ENCODE measurements at places on chromosomes 13 and 19.

- DNase-seq = no peak
Measured at GRCh38 chr13:20359335-20359734, 127.2 kb upstream of the GJB6 start.

DNA sequence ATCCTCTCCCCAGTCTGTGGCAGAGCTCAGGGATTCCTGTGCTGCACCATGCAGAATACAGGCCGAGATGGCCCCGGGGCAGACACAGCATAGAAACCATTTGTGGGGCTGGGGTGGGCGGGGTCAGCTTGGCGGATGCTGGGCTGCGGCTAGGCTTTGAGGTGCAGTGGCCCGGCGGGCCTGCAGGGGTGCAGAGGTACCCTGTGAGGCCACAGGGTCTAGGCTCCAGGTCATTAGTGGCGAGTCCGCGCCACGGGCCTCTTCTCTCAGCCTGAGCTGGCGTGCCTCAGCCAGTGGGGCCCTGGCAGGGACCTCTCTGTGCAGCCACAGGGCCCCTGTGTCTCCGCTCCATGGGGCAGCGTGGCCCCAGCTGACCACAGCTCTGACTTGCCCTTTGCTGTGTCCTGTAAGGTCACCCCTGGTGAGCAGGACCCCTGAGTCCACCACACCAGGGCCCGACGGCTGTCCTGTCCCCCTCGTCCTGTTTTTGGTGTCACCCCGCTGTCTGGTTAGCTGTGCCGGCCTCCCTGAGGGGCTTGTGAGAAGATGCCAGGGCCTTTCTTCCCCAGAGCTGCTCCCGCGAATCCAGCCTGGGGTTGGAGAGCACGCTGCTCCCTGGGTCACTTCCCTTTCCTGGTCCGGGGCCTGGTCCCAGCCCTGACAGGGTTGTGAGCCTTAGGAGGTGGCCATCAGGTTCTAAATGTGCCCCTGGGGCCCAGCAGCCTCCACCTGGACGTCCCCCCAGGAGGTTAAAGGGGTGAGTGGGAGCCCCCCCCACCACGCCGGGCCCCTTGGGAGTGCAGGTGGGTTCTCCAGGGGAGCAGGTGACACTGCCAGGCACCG lies 12.1 kb downstream of the KDM4B start:
- no peak for DNase-seq

- DNase-seq = peak; percentile 31
Measured at GRCh38 chr19:9836021-9836420, 903 bp downstream of the PIN1 start.

GRCh38 chr19:10133596-10133995 lies 13.9 kb upstream of the EIF3G start:
- DNase-seq = no peak

DNA sequence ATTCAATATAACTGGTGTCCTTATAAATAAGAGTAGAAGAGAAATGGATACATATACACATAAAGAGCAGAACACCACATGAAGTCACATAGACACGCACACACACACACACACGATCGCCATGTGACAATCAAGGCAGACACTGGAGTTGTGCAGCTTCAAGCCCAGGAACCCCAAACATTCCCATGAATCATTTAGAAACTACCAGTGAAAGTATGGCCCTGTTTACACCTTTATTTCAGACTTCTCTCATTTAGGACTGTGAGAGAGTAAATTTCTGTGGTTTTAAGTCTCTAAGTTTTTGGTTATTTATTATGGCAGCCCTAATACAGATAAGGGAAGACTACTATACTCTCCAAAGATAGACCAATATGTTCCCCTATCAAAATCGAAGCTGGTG lies 20.4 kb upstream of the TNFSF13B start:
- DNase-seq = no peak

DNA sequence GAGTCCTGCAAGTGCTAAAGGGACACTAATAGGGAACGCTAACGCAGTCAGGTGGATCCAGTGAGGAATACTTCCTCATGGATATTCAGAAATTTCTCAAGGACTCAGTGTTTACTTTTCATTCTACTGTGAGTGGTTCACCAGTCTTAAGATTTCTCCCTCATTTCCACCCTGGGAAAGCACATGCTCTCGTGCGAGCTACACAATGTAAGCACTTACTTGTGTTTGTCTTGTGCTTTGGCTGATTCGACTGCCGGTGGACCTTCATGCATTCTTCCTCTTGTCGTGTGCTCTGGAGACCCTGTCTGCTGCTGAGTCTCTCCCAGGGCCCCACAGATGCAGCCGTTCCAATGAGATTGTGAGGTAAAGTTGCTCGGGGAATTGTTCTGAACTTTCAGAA lies 180.1 kb downstream of the NUFIP1 start:
- no peak for DNase-seq
